Kasumi-1 (cell line): ENCODE measurements at places on chromosomes 3 and 15.

GRCh38 chr3:133388696-133389395 is 11.0 kb upstream of the BFSP2 start:
- no peak for DNase-seq

DNA sequence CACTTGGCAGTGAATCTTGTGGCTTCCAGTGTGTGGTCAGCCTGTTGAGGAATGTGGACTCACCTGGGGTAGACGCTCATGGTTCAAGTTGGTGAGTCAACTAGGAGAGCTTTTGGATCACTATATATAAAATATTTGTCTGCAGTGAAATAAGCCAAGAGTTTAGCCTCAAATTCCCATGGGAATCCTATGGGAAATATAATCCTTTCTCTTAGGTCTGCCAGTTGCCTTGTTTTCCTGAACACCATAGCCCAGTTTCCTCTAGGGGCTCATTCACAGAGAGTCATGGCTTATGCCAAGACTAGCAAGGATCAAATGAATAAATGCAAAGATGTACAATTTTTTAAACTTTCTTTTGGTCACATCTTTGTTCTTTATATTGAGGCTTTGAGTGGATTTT is 100.1 kb upstream of the NPHP3 start:
- DNase-seq = no peak

GRCh38 chr3:123157598-123158287 is 44.0 kb upstream of the SEC22A start:
- no peak for DNase-seq

GRCh38 chr3:5071061-5071460 is 51.0 kb upstream of the ARL8B start:
- DNase-seq = no peak

GRCh38 chr3:33491721-33492120 is 51.5 kb upstream of the UBP1 start:
- no peak for DNase-seq

DNA sequence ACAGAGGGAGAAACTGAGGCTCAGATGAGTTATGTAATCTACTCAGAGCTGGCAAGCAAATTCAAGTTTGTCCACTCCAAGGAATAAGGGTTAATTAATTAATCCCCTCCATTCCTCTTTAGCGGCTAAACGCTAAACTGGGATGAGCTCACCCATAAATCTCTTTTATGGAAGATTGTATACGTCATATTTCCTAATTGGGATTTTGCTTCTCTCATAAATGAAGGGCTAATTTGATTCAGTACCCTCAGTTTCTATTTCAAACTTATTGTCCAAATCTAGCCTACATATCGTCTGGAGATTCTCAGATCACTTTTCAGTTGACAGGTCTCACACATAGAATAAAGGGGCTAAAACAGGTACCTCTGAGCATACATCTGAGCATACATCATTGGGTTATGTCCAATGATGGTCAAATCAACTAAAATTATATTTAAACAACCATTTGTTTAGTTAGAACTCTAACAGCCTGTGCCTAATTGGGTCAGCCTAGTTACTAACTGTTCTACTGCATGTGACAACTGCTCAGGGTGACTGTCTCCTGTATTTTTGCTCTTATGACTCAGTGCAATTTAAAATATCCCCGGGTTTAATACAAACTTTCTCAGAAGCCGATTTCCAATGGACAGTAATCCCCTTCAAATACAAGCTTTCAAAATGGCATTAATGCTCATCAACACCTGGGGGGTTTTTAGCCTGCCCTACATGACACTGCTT is 57.6 kb upstream of the PLXND1 start:
- no peak for DNase-seq

DNA sequence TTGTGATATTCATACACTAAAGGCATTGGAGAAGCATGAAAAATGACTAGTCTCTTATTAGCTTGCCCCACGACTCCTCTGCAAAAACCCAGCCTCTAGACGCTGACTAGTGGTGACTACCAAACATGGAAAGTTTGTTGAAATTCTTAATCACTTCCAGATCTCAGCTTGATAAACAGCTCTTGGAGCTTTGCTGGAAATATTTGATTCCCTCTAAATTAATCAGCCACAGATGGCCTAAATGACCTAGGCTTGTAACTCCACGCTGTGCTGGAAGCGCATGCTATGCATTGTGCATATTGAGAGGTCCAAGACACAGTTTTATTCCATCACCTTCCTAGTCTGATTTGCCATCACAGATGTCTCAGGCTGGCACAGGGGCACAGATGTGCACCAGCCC is 244.7 kb upstream of the ST8SIA2 start:
- DNase-seq = no peak

DNA sequence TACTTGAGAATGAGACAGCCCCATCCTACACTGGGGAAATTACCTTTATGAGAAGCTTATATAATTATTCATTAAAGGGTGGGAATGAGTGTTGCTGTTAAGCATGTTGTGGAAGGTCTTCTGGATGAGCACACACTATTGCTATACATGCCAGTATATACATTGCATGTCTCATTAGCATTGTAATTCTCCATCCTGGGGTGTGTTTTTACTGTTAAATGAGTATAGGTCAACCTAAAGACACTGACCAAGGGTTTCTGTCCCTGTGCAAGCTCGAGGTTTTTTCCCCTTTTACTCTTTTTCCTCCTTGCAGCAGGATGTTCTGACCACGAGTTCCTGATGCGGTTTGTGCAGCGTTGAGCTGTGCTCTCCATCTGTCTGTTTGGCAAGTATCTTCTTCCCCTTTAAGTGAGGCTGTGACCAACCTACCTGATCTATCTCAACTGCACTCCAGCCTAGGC is 7.2 kb upstream of the IVD start:
- DNase-seq = peak; percentile 80

DNA sequence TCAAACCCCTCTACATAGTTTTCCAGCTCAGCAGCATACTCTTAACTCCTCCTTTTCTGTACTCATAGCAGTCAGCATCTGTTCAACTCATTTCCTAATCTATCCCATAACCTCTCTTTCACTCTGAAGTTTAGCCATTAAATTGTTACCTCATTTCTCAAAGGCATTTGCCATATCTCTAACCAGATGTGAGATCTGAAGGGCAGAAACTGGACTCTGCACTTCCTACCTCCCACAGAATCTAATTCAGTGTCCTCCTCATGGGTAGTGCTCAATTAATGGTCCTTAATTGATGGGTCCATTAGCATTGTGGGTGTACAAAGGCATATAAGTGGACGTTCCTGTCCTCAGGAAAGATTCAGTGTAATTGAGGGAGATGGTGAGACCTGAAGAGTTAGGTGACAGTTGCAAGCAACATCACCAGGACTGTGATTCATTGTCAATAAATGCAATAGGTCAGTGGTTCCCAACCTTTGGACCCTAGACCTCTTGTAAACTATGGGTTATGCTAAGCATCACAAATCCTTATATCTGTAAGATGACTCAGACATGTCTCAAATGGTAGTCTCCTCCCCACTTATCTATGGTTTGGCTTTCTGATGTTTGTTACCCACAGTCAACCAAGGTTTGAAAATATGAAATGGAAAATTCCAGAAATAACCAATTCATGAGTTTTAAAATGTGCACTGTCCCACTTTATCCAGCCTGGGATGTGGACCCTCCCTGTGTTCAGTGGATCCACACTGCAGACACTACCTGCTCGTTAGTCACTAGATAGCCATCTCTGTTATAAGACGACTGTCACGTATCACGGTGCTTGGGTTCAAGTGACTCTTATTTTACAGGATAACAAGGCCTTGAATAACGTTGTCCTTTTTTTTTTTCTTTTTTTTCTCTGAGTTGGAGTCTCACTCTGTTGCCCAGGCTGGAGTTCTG is 25.0 kb upstream of the UACA start:
- DNase-seq = no peak

DNA sequence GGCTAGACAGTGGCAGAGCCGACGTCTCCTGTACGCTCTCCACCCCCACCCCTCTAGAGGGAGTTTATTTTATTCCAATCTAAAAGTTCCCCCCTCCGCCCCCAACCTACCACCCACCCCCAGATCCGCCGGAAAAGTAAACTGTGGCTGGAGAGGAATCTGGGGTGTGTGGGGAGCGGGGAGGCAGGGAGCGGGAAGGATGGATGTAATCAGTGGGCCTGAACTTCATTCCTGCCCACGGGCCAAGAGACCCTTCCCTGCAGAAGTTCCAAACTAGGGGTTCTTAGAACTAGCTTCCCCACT is 537 bp upstream of the CSRNP1 start:
- DNase-seq = no peak

DNA sequence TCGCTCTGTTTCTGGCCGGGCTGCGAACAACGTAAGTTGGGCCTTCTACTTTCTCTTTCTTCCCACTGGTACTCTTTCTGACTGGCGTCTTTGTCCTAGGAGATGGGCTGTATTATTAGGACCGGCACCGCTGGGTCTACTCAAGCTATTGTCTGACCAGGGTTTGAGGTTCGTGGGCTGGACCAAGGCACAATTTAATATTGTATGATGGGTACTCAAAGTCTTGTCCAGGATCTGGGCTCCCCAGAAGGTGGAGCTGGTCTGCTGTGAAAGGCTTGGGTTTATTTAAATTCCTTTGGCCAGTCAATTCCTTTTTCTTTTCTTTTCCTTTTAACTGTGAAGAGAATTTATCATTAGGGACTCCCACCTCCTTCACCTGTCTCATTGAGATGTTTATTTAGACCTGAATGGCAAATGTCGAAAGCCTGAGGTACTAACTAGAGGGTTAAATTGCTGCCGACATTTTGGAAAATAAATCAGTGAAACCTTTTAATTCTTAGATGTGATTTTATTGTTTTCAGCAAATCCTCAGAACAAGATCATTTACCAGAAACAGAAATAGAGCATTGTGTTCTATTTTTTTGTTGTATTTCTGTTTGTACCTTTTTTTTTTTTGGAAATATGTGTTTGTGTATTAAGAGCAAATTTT is 410 bp downstream of the LRRC49 start:
- DNase-seq = no peak

GRCh38 chr15:59691194-59691805 is 2.2 kb upstream of the BNIP2 start:
- peak; percentile 70 for DNase-seq

DNA sequence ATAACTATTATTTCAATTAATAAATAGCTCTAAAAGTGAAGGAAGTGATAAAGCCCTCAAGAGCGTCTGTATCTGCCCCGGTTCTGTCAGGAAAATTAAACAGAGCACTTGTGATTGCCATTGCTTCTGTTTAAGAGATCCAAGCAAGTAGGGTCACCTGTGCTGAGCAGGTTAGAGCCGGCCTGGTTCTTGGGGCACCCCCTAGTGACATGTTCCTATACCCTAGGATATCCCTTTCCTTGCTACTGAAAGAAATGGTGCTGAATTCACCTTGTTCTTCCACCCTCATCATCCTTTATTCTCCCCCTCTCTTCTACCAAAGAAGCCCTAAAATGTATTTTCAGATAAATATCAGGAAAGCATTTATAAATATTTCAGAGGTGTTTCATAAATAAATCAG is 323.5 kb downstream of the RORA start:
- DNase-seq = no peak

DNA sequence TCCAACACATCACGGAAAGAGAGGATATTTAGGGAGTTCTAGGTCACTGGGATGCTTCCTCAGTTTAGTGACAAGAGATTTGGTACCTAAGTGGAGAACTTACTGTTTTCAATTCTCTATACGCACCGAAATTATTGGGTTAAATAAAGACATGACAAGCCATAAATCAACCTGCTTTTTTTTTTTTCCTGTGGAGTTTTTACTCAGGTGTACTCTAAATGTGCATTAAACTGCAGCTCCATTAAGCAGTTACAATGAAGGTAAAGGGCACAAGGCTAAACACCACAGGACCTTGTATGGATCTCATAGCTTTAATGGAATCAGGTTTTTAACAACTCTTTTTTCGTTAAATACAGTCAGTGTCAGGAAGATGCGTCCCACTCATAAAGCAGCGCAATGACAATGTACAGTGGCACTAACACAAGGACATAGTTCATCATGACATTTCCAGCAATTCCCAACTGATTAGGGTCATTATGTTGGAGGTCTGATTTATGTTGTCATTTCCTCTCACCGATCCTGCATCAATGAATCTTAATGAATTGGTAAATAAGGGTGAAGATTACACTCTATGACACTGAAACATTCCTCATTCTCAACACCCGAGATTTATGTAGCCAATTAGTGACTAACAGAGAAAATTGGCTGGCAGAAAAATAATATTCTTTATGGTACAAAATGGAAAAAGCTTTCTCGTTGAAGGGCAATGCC is 355.2 kb downstream of the FOXP1 start:
- no peak for DNase-seq

- no peak for DNase-seq
Measured at GRCh38 chr15:100767001-100767825, 112.4 kb upstream of the ALDH1A3 start.

GRCh38 chr3:193996221-193996620 is 139.7 kb upstream of the HES1 start:
- no peak for DNase-seq

DNA sequence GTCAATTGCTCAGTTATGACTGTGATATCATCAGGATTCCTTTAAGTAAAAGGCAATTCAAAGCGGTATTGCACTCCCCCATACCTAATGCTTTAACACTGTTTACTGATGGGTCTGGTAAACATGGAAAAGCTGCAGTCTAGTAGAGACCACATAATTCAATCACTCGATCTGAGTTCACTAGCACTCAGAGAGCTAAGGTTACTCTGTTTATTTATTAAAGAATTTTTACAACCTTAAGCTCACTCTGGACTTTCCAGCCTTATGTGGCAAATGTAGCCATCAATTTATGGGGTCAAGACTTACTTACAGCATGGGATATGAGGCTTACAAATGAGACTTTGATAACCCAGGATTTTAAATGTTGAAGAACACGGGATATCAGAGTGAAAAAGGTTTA is 18.4 kb upstream of the CCR2 start:
- DNase-seq = no peak

GRCh38 chr3:143433787-143434378 is 314.3 kb downstream of the CHST2 start:
- DNase-seq = peak; percentile 21

GRCh38 chr3:143298380-143298779 is 178.8 kb downstream of the CHST2 start:
- no peak for DNase-seq

DNA sequence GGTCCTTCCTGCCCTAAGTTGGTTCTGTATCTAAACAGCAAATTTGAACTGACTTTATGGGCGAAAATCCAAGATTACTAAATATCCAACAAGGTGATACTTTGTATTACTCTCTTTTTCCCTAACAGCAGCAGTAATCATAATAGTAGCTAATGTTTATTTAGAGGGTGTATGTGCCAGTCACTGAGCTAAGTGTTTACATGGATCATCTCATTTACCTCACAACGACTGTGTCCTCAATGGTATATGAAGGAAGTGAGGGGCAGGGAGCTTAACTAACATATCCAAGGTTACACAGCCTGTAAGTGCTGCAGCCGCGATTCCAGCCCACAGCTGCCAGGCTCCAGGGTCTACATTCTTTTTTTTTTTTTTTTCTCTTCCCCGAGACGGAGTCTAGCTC is 10.3 kb upstream of the LRRC34 start:
- DNase-seq = no peak
